Left lung (tissue), 14 donors: ENCODE measurements at places on chromosomes 11 and 22.

GRCh38 chr11:34583818-34584217, 37.1 kb upstream of the EHF start:
- DNase-seq, result no peak

DNA sequence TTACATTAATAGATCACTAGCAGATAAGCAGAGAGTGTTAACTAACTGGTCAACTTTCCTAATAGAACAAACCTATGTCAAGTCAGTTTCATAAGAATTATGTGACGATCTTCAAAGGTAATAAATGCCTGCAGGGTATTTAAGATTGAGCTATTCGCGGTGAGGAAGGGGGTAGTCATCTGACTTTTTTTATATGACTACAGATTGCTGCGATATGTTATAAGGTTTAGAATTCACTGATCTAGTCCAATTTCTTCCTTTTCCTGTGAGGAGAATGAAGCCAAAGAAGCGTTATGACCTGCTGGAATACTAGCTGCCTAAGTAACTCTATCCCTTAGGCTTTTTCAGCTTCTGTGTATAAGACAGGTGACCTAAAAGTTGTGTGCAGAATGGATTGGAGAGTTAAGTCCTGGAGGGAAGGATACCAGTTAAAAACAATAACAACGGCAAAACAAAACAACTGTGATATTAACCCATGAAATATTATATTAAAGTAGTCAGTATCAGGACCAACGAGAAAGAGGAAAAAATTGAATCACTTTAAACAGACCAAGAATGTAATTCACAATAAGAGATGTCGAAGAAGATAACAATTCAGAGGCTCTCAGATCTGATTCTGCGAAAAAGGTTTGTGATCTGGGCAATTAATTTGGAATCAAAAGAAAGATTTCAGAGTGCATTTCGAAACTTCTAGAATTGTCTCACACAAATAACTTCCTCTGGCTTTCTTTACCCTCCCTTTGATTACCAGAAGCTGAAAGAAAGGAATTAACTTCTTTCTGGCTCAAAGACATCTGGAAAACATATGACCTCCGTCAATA, 630 bp downstream of the CASP4 start:
- no peak for DNase-seq

DNA sequence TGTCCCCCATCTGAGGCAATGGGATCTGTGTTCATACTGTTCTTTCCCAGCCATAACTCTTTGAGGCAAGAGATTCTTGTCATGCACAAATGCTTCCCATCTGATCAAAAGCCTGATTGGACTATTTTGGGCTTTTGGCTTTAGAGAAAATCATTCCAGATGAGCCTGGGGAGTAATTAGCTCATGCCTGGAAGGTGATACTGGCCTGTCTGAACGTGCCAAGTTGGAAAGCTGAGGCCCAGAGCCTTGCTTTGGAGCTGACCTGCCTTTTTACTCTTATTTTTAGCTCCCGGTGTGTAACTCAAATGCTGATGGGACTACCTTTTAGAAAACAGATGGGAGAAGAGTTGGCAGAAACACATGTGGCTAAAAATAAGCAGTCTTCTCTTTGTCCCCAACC, 105.0 kb downstream of the DBX1 start:
- no peak for DNase-seq

DNA sequence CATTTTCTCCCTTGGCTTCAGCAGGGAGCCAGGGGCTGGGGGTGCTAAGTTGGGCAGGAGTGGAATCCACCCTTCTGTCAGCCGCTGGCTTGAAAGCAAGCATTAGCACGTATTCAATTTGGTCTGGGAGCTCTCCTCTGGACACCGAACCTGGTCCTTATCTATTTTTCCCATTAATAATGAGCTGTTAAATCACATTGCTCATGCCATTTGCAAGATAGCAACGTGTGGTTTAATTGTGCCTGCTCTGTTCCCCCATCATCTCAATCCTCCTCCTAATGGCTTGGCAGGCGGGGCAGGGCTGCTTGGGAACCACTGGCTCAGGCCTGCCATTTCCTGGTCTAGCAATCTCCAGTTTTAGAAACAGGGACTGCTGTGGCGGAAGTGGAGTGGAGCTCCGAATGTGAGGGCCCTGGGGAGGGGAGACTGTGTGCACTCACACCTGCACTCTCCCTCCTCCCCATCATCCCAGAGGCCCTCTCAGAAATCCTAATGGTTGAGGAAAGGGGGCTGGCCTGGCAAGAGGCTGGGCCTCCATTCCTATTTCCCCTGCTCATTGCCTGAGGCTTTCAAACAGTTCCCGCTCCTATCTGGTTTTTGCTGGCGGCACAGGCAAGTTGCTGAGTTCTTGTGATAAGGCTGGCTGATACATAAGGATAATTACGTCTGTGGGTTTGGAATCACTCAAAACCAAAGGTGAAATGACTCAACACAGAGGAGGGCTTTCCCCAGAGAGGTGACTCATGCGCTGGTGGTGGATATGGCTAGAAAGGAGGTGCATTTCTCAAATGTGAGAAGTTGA, 201.2 kb upstream of the E2F8 start:
- DNase-seq, result no peak

GRCh38 chr22:40220316-40221054, 42.8 kb downstream of the TNRC6B start:
- DNase-seq, result peak; percentile 24
